ENCODE measurements at places on chromosomes 11 and 22.

- no peak for DNase-seq
Measured at GRCh38 chr22:18968011-18968749, 32.1 kb upstream of the PRODH start.

- DNase-seq: no peak
Measured at GRCh38 chr11:78390809-78391208, 26.8 kb downstream of the GAB2 start.

DNA sequence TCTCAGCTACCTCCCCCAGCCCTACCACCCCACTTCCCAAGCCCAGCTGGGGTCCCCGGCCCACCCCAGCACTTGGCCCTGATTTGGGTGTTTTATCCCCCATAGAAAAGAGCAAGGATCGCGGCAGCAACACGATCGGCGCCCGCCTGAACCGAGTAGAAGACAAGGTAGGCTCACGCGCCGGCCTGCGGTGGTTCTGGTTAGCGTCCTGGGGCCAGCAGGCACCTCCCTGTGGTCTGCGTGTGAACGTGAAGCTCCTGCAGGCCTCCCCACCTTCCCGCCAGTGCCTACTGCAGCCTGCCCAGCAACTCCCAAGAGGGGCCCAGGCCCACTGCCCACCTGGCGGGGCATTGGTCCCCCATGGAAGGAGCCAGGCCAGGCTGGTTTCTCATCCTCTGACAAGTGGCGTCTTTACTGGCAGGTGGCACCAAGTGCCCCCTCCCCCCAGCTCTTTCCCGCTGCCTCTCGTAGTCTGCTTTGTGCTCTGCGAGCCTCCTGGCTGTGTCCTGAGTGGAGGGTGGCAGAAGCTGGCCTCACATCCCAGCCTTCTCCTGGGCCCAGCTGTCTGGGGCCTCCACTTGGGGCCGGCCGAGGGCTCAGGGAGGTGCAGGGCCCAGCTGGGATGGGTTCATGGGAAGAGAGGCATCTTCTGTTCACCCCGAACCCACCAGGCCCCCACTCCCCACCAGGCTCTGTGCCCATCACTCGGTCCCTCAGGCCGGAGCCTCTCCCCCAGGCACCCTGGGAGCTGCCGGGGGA lies 78.3 kb upstream of the KCNQ1OT1 start:
- DNase-seq: no peak

- no peak for DNase-seq
Measured at GRCh38 chr11:115348416-115348815, 155.8 kb downstream of the CADM1 start.

GRCh38 chr22:42273855-42274451 lies 3.5 kb upstream of the TCF20 start:
- DNase-seq: no peak

DNA sequence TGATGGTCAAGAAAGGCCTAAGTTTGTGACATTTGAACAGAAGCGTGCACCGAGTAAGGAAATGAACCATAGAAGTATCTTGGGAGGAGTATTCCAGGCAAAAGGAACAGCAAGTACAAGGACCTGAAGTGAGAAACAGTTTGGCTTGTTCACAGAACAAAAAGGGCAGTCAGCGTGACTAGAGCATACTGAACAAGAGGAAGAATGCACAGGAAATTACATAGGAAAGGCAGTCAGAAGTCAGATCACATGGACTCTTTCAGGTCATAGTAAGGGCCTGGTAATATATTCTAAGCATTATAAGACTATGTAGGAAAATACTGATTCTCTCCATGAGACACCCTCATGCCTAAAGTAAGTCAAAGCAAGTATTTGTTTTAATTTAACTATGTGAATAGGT lies 52.3 kb upstream of the GAB2 start:
- no peak for DNase-seq

DNA sequence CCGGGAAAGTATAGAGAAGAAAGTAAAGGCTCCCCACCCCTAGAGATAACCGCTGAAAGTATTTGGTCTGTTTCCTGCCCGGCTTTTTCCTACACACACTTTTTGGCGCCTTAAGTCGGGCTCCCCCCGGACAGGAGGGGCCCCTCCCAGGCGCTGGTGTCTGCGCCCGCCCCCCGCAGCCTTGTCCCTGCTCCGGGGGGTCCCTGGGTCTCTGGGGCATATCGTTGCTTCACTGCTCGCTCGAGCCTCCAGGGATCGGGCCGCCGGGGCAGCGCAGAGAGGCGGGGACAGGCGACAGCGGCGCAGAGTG lies 928 bp upstream of the CRACR2B start:
- DNase-seq: no peak

DNA sequence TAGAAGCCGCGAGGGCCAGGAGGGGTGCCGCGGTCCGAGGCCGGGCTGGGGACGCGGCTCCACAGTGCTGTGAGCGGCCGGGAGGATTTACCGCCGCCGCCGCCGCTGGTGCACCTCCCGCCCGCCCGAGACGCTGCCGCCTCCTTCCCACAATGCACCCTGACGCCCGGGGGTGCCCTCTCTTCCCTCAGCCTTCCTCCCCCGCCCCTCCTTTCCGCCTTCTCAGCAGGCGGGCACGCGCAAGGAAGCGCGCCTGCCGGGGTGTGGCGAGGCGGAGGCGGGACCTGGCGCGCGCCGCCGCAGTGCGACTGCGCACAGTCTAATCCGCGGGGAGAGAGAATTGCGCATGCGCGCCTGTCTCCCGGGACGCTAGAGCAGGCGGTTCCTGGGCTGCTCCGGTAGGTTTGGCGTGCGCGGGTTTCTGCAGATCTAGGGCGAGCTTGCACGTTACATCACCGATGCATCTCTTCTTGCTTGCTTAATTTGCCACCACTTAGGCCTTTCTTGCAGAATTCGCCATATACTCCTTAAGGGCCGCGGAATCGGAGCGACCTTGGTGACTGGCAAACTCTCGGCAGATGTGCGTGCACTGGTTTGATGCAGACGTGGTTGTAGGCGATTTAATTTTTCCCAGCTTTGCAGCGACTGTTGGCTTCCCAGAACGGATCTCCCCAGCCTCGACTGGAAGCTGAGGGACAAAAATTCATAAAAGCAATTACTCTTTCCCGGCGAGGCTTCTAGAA lies at the start of the genes GVQW3 and THAP12:
Gene GVQW3, plus strand, starts transcription at position 347 of the 743 bp plus-strand sequence. CDS start 506 bp downstream, outside the sequence.
Gene THAP12, minus strand, starts transcription at position 156 of the 743 bp plus-strand sequence. CDS start 296 bp downstream, outside the sequence.
- DNase-seq: peak; percentile 98

- DNase-seq: no peak
Measured at GRCh38 chr11:16790486-16791190, 52.2 kb downstream of the C11orf58 start.

DNA sequence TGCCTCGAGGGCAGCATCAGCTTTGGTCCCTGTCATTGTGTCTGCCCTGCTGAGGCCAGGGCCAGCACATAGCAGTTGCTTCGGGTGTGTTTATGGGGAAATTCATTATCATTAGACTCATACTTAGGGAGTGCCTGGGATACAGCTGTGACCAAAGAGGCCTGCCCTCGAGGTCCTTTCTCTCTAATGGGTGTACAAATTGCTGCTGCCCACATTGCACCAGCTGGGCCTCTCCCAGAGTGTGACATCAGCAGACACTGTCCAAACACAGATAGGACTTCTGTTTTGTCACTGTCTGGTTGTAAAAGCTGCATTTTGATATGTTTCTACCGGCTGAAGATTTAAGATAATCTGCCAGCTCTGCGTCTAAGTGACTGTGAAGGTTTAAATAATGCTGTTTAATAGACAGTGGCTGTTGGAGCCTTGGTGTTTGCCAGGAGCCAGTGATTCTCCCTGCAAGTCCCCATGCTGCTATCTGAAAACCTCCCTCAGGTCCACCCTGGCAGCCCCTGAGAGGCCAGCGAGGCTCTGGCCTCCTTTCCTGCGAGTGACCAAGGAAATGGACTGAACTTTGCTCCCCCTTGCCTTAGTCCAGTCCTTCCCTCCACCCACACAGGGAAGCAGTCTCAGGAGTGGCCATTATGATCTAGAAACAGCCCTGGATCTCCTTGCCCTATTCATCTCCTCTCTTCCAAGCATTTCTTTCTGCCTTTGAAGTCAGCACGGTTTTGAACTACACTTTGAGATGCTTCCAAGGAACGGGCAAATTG lies 505.2 kb downstream of the TBC1D22A start:
- no peak for DNase-seq

GRCh38 chr11:16561150-16561549 lies 177.3 kb upstream of the C11orf58 start:
- DNase-seq: no peak

DNA sequence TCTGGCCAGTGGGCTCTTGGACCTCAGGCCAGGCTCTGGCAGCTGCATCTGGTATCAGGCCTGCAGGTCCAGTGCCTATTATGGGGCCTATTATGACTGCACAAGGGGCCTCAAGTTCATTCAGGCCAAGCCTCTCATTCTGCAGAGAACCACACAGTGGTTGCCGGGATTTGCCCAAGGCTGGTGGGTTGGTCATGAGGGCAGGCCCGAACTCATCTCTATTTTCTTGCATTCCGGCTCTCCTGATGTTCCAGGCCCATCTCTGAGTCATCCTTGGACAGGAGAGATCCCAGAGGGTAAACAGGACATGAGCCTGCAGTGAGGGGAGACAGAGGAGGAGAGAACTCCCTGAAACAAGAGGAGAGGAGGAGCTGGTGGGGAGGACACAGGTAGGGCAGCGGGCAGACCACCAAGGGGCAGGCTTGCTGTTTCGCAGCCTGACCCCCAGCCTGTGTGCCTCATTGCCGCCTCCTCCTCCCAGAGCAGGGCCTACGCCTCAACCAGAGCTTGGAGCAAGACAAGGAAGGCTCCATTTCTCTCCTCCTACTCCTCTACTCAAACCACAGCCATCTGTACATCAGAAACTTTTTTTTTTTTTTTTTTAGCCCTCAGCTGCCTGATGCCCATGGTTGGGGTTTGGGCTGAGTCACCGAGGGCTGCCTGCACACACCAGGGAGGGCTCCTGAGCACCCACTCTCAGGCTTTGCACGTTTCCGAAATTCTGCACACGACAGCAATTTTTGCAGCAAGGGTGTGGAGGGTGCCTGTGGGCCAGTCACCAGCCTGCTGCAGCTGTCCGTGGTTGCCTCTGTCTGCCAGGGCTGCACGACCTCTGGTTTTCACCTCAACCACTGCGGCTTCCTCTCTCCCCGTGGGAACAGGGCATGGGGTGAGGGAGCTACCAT lies 12.7 kb upstream of the TREH start:
- DNase-seq: peak; percentile 43

DNA sequence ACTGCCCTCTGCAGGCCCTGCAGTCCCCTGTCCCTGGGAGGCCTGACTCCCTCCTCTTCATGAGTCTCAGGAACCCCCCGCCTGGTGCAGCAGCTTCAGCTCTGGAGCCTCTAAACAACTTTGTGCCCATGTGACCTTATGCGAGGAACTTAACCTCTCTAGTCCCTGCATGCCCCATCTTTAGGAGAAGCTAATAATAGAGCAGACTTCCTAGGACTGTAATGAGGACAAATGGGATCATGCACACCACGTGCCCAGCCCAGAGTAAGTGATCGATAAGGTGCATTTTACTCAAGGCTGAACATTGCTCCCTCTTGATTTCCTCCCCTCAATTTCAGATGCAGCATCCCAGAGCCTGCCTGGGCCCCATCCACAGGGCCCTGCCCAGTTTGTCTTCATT lies 19.0 kb downstream of the KCNJ4 start:
- no peak for DNase-seq

GRCh38 chr22:46569055-46569847 lies 31.8 kb upstream of the CELSR1 start:
- no peak for DNase-seq

- DNase-seq: no peak
Measured at GRCh38 chr22:39908737-39909136, 7.9 kb downstream of the GRAP2 start.

- no peak for DNase-seq
Measured at GRCh38 chr11:72217841-72218240, 1.2 kb downstream of the FOLR2 start.

GRCh38 chr11:131717616-131718015 lies 347.2 kb downstream of the NTM start:
- no peak for DNase-seq

GRCh38 chr11:17751558-17751957 lies 17.0 kb downstream of the KCNC1 start:
- no peak for DNase-seq

GRCh38 chr11:108938604-108939003 lies 273.7 kb downstream of the DDX10 start:
- DNase-seq: no peak

DNA sequence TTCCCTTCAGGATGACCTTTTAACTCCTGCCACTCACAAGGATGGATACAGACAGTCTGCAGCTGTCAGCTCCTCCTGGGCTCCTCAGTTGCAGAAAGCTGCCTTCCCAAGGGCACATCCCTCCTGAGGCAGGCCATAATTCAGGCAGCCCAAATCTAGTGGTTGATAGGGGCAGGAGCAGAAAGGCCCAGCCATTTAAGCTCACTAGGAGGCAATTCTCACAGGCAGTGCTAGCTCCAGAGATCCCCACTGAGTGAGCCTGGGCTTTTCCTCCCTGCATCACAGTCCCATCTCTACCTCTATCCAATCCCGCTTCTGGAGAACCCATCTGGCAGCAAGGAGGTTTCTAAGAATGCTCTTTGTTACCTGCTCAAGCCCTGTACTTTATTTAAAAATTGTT lies 200.6 kb downstream of the ARHGAP42 start:
- no peak for DNase-seq

- no peak for DNase-seq
Measured at GRCh38 chr11:34977089-34977912, 60.9 kb downstream of the PDHX start.

DNA sequence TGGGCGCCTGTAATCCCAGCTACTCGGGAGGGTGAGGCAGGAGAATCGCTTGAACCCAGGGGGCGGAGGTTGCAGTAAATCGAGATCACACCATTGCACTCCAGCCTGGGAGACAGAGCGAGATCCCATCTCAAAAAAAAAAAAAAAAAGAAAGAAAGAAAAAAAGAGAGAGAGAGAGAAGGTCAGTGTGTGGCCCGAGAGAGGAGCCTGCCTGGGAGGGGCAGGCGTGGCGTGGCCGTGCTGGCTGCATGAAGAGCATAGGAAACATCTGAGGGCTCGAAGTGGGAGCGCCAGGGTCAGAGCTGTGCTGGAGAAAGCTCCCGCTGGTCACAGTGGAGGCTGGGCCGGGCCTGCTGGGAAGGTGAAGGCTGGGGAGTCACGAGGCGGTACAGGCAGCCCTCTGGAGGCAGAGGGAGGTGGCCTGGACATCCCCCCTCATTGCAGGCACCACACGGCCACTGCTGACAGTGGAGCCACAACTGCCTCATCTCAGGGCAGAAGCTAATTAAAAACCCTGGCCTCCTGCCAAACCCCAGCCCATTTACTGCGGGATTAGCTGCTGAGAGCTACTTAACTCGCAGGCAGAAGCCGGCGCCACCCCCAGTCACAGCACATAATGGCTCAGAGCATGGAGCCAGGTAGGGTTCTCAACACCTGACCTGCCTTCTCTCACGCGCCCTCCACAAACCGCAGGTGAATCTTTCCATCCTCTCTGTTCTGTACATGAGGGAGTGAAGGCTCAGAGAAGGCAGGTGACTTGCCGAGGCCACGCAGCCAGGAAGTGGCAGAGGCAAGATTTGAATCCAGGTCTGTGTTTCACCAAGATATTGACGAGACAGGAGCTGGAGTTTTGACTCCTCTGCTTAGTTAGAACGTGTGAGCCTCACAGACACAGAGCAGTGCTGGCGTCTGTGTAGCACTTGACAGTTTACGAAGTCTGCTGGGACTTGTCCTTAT lies 32.6 kb downstream of the NFAM1 start:
- no peak for DNase-seq

- no peak for DNase-seq
Measured at GRCh38 chr11:133697161-133697560, 148.2 kb downstream of the SPATA19 start.

Data from stimulated activated naive B cell treated with anti-CD40 and anti-IgM and Interleukin-4, amounts not matched to agents 10 μg/mL and 1 μg/mL and 100 μg/mL, for 72 hours (primary cell).